Calu3 (cell line): ENCODE measurements at places on chromosomes 7 and 10. TPM values are rescaled to one million over a fixed set of nuclear protein-coding genes. Genes with fewer than 3 reads are reported as not detected.

DNA sequence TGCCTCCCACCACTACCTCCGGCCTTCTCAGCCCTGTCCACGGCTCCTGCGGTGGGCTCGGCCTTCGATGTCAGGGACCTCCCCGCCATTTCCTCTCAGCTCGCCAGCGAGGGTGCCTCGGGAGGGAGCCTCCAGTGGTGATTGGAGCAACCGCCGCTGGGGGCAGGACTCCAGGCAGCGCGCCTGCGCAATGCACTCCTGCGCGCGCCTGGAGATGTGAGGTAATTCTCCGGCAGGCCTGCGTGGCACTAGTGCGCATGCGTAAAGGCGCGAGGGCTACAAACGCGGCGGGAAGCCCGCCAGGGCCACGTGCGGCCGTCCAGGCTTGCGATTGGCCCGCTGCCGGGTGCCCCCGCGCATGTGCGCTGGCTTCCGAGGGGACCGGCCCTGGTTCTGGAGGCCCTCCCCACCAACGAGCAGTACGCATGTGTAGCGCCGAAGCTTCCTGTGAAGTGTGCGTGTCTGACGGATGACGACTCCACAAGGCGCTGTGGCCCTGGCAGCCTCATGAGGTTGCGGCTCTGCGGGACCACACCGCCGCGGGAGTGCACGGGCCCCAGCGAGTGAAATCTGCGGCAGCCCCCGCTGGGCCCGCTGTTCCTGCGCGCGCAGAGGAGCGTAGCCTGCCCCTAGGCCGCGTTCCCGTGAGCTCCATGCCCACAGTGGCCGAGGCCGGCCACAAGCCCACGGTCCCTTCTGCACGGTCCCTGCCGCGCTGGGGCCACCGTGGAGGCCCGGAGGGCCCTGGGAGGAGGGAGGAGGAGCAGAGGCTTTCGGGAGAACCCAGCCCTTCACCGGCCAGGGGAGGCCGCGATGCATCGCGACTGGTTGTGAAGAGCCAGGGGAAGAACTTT lies at the start of gene SYCE1:
TSS of gene SYCE1 (minus strand) at position 143 of the 854 bp plus-strand sequence. CDS start at position 89, 54 bp downstream.
- DNase-seq: no peak

DNA sequence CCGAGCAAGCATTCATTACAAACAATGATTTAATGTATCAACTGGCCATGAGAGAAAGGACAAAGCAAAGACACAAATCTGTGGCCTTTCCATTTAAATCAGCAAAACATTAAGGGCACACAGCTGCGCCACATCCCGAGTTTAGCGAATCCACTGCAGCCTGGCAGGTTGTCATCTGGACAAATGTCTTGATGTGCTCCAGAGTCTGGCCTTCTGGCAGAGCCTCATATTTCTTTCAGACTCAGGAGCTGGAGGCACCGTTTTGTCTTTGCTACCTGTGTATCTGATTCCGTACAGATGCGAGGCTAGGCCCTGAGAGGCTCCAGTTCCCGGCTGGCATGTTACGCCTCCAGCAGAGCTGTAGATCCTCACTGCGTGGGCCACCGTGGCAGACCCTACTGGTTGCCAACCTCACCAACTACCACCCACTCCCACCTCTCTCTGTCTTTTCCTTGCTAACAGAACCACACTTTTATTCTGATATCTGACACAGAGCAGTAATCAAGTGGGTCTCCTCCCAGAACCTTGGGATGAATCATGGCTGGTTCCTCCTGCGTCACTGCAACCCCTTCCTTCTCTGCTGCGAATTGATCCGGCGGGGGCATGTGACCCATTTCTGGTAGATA lies 40.9 kb upstream of the EFCAB10 start:
- no peak for DNase-seq

DNA sequence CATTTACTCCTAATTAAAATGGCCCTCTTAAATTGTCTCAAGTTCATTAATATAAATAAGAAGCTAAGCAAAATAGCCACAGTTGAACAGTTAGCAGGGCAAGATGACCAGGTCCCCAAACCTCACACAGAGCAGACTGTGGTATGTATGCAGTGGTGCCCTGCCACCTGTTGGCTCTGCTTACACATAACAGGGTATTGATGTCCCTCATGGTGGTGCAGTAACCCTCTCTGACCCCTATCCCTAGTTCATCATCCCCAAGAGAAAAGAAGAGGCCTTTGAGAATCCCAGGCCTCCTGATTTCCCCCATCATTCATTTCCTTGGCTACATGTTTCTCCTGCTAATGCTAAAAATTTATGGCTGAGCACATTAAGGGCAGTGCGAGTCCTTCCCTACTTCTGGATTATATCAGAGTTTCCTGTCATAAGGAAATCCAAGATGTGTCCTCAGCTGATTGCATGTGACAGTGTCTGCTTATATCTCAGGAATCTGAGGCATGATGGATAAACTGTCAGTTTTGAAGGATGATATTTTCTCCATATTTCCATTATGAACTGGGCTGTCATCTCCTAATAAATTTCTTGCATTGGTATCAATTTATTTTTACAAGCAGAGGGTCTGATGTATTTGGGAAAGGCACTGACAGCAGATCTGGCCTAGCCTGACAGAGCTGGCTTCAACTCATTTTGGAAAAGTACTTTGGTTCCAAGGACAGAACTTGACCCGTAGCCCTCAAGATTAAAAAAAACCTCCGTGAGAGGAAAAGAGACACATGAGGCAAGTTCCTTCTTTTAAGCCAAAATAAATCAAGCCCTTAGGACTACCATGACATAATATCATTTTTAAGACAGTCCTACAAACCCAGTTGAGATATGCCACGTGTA lies 880.6 kb downstream of the LRMDA start:
- no peak for DNase-seq

ZNF365 gene
- total RNA-seq: 4.0 and 4.3 TPM in 2 replicates

CC2D2B gene
- 0.29 TPM in 1 of 2 replicates, not detected in the other for total RNA-seq
